ENCODE measurements at places on chromosomes 6 and 20. TPM values are rescaled to one million over a fixed set of nuclear protein-coding genes. Genes with fewer than 3 reads are reported as not detected.
A peak's percentile ranks its signal among the peaks of the same experiment; 100 is the strongest.

- no peak overlapping the region for H3K27ac ChIP-seq
- H3K36me3 ChIP-seq: no peaks in the 10 kb centered on the region
- H3K4me1 ChIP-seq: peaks cover 20% of the 10 kb centered on the region
These were observed 144.6 kb upstream of the TMEM170B start for GRCh38 chr6:11392778-11393507.

DNA sequence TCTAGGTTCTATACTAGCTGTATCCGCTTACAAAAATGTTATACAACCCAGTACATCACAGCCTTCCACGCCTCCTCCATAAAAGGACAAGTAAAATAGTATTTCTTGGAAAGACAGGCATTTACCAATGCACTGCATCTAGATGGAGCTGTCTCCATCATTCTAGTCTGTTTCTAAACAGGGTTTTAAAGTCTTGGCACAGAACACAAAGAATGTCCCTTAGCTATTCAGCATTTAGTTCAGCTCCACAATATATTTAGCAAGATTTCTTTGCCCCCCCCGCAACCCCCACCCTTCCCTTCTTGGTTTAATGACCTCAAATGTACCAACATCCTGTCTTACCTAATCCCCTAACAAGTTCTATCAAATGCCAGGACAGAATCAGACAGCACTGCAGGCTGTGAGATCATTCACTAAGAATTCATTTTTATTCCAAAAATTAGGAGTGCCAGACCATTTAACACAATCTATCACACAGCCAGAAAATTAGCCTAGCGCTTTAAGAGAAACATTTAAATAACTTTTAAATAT, 198.6 kb downstream of the BACH2 start:
- no peak for DNase-seq
- no peak overlapping the region for H3K27ac ChIP-seq

DNA sequence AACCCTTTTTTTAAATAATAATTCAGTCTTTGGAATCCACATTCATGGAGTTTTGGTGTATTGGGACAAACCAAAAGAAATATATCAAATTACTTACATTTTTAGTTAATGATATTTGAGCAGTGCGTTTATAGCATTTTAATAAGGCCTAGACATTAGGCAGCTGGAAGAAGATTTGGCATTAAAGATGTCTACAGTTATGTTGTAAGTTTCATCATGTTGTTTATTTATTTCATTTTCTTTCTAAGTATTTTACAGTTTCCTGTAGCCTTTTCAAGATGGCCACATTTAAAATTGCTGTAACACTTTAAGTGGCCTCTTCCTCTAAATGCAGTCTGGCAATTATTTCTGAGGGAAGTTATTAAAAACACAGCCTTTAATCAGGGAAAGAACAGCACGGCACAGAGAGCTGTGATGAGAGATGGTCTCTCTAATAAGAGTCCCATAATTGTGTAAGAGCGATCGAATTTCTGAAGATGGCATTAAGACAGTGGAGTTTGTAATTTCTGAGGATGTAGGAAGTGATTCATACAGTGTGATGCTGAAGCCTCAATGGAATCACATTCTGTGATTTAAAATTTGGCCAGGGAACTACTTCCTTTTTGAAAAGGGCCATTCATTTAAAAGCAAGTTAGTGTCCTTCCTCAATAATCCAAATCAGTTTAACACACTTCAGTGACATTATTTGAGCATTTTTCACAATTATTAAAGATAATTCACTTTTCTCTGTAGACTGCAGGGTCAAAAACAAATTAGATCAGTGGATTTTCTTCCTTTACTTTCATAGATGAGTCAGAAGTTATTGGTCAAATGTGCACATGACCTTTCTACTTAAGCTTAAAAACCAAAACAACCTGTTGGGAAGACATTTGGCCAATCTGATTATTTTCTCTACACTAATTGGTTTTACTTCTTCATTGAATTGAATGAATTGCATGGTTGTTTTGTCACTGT, 52.4 kb upstream of the EDN3 start:
- H3K36me3 ChIP-seq: no peaks in the 10 kb centered on the region
- DNase-seq: no peak
- peaks cover 15% of the 10 kb centered on the region for H3K27me3 ChIP-seq
- H3K4me3 ChIP-seq: no peak overlapping the region
- no peak overlapping the region for H3K27ac ChIP-seq

DNA sequence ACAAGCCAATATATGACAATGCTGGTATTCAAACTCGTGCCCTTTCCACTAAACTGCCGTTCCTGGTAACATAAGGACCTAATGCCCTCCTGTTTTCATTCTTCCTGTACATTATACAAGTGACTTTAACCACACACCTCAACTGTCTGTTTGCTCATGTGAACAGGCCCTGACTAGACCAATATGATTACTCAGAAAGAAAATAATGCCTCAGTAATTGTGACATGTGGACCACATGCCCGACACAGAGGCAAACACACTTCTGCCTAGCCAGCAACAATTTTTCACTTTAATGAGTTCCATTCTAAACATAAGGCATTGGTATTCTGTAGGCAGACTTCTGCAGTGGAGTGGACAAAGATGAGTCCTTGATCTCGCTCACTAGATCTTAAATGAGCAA, 30.0 kb downstream of the SLC22A16 start:
- no peak for DNase-seq
- H3K4me3 ChIP-seq: no peak overlapping the region
- H3K4me1 ChIP-seq: no peaks in the 10 kb centered on the region
- H3K36me3 ChIP-seq: no peaks in the 10 kb centered on the region
- no peak overlapping the region for H3K27ac ChIP-seq

- H3K27me3 ChIP-seq: peaks cover 31% of the 10 kb centered on the region
- H3K4me3 ChIP-seq: no peak overlapping the region
- H3K27ac ChIP-seq: no peak overlapping the region
- no peaks in the 10 kb centered on the region for H3K36me3 ChIP-seq
These were observed 50.7 kb upstream of the PLEKHG1 start for GRCh38 chr6:150549007-150549406.

- no peak for DNase-seq
- H3K36me3 ChIP-seq: no peaks in the 10 kb centered on the region
- peak overlapping the region; percentile 11 for H3K4me3 ChIP-seq
- no peaks in the 10 kb centered on the region for H3K27me3 ChIP-seq
These were observed 9.4 kb downstream of the DCBLD1 start for GRCh38 chr6:117491916-117492315.

DNA sequence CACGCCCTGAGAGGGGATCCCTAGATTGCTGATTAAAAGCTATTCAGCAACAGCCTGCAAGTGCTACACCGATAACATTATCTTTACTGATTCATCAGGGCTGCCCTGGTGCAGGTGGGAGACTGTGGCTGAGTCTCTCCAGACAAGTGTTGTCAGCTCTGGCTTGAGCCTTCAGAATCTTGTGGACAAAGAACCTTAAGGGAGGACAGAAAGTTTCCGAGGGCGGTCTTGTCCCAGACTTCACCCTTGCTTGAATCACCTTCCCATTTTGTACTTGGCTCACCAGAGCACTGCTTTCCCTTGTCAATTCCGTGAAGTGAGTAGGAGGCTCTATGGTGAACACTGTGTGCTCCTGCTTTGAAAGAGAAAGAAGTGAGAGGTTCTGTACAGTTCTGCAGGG, 88.6 kb upstream of the PCSK2 start:
- H3K27me3 ChIP-seq: no peaks in the 10 kb centered on the region
- no peak for DNase-seq
- no peak overlapping the region for H3K27ac ChIP-seq
- H3K4me1 ChIP-seq: no peaks in the 10 kb centered on the region

DNA sequence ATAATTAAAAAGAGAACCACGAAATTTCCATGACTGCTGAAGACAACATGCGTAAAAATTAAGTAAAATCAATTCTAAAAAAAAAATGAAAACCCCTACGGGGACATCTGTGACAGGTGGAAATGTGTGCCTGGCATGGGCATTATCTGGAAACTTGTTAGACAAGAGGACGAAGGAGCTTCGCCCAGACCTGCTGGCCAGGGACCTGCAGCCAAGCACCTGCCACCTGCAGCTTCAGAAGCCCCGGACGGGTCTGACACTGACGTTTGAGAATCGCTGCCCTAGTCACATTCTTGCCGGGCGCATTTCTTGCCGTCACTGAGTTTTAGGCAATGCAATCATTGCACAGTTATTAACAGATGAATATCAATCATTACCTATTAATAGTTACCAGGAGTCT, 140.3 kb downstream of the SMOC2 start:
- H3K27me3 ChIP-seq: peaks cover 4% of the 10 kb centered on the region
- peaks cover 10% of the 10 kb centered on the region for H3K4me1 ChIP-seq
- H3K4me3 ChIP-seq: no peak overlapping the region
- peak; percentile 69 for DNase-seq
- no peaks in the 10 kb centered on the region for H3K36me3 ChIP-seq
- H3K27ac ChIP-seq: no peak overlapping the region

DNA sequence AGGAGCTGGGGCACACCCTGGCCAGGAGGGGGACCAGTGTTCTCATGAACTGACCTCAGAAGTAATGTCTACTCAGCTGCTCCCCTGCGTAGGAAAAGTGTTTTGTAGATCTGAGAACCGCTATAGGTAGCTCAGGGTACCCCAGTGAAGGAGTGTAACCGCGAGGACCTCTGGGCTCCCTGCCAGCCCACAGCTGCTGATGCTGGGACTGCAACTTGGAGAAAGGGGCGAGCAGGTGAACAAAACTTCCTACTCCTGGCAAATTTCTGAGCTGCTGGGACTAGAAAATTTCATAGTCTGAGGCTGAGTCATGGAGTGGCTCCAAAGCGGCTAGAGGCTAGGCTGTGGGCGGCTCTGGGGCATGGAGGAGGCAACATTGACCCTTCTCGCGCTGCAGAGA, 51.9 kb downstream of the PYGB start:
- no peaks in the 10 kb centered on the region for H3K27me3 ChIP-seq
- peaks cover 35% of the 10 kb centered on the region for H3K4me1 ChIP-seq
- peak overlapping the region; percentile 41 for H3K27ac ChIP-seq
- no peak overlapping the region for H3K4me3 ChIP-seq
- DNase-seq: no peak

- no peak for DNase-seq
- H3K27me3 ChIP-seq: peaks cover 15% of the 10 kb centered on the region
- H3K4me1 ChIP-seq: peaks cover 11% of the 10 kb centered on the region
- peaks cover 2% of the 10 kb centered on the region for H3K36me3 ChIP-seq
- no peak overlapping the region for H3K27ac ChIP-seq
These were observed 7.8 kb upstream of the VSTM2L start for GRCh38 chr20:37895166-37895565.

DNA sequence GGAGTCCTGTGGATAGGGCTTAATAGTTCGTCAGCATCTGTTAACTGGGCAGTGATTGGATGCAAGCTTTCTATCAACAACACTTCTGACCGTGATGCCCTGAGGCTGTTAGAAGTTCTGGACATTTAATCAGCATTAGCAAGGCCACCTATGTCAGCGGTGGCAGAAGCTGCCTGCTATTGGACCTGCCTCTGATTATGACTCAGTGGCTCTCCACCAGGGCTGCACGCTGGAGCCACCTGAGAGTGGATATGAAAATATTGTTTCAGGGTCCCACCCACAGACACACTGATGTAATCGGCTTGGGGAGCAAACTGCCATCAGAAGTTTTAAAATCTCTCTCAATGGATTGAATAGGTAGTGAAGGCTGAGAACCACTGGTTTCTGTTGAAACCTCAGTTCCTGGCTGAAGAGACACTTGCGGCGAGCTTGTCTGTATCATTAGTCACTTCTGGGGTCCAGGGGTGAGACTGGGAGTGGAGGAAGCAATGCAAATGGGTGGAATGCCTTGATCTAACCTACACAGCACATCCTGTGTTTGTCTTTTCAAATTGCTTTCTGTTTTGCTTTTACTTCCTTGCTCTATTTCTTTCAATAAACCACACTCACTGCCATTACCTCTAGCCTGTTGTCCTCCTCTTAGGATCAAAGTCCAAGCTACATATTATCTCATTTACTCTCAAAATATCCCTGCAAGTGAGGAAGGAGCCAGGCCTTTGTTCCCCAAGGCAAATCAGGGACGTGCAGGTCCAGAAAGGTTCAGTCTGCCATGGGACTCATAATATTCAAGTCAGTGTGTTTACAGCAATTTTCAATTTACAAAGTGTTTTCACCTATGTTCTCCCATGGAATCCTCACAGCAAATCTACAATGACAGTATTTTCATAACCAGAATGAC, 4.2 kb downstream of the CLIC5 start:
- no peak overlapping the region for H3K27ac ChIP-seq
- no peak for DNase-seq
- H3K4me1 ChIP-seq: peaks cover 19% of the 10 kb centered on the region
- H3K27me3 ChIP-seq: peaks cover 54% of the 10 kb centered on the region
- peaks cover under 1% of the 10 kb centered on the region for H3K36me3 ChIP-seq

GRCh38 chr6:87806635-87807034, 104.6 kb upstream of the AKIRIN2 start:
- H3K4me1 ChIP-seq: no peaks in the 10 kb centered on the region
- no peak overlapping the region for H3K4me3 ChIP-seq
- no peak for DNase-seq
- no peaks in the 10 kb centered on the region for H3K36me3 ChIP-seq
- H3K27me3 ChIP-seq: peaks cover 48% of the 10 kb centered on the region

GRCh38 chr6:118506071-118506638, 41.9 kb upstream of the PLN start:
- H3K27ac ChIP-seq: no peak overlapping the region
- H3K36me3 ChIP-seq: peaks cover 21% of the 10 kb centered on the region
- no peak overlapping the region for H3K4me3 ChIP-seq

DNA sequence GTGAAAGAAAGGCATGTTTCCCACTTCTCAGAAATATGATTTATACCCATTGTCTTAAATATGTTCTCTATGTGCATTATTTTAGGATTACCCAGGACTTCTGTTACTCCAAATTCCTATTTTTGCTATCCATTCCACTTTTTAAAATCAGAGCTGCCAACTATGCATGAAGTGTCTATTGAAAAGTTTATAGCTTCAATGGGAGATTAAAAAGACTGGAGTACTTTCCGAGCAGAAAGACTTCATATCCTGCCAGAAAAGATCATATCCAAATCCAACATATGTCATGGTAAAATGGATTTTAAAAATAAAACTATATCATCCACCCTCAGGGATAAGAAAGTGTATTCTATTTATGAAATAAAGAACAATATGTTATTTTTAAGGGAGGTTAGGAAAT, 212.7 kb downstream of the COL12A1 start:
- H3K36me3 ChIP-seq: peaks cover 8% of the 10 kb centered on the region
- no peaks in the 10 kb centered on the region for H3K27me3 ChIP-seq
- no peak for DNase-seq
- H3K4me1 ChIP-seq: peaks cover 36% of the 10 kb centered on the region
- H3K27ac ChIP-seq: peak overlapping the region; percentile 86
- no peak overlapping the region for H3K4me3 ChIP-seq

GRCh38 chr6:36839749-36840431, 646 bp upstream of the CPNE5 start:
- H3K4me3 ChIP-seq: peak overlapping the region; percentile 69
- H3K27ac ChIP-seq: no peak overlapping the region
- DNase-seq: no peak
- H3K4me1 ChIP-seq: peaks cover 6% of the 10 kb centered on the region

GRCh38 chr20:31803552-31804291, 15.4 kb upstream of the MYLK2 start:
- peaks cover 11% of the 10 kb centered on the region for H3K36me3 ChIP-seq
- DNase-seq: no peak
- H3K27me3 ChIP-seq: no peaks in the 10 kb centered on the region
- no peak overlapping the region for H3K4me3 ChIP-seq

TRMT6 gene
- 11.4 TPM for total RNA-seq

OOEP gene
- total RNA-seq: not detected

CFB gene
- total RNA-seq: 6.9 TPM

OXT gene
- total RNA-seq: not detected

PPP1R14C gene
- total RNA-seq: 0.46 TPM

CCHCR1 gene
- 16.7 TPM for total RNA-seq

BACH2 gene
- 2.6 TPM for total RNA-seq

TRIM31 gene
- not detected for total RNA-seq

UBD gene
- not detected for total RNA-seq

MCCD1 gene
- not detected for total RNA-seq

FOXF2 gene
- 1.8 TPM for total RNA-seq
